Activated T-cell treated with anti-CD3 and anti-CD28 coated beads for 24 hours (primary cell): ENCODE measurements at places on chromosomes 13 and 19.

DNA sequence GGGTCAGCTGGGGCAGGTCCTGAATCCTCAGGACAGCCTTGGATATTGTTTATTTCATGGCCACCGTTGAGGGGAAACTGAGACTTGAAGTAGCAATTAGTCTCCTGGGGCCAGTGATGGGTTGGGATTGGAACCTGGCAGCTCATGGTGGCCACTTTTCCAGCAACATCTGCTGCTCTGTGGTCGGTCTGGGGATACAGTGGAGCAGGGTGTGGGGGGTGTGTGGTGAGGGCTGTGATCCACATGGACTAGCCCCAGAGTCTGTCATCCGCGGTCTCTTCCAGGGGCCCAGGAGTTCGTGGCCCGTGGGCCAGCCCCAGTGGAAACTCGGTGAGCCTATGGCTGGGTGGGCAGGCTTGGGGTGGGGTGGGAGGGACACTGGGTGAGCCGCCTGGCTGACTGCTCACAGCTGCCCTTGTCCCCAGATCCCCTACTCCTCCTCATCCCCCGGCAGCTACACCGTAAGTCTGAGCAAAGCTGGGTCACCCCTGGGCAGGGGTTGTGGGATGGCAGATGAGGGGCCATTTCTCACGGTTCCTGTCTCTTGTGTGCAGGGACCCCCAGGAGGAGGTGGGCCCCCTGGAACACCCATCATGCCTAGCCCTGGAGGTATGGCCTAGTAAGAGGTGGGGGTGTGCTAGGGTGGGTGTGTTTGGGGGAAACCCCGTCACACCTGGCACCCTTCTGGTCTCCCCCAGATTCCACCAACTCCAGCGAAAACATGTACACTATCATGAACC lies 5.5 kb downstream of the ISYNA1 start:
- no peak for DNase-seq

GRCh38 chr19:6069268-6069791 lies 41.0 kb downstream of the RFX2 start:
- no peak for DNase-seq

DNA sequence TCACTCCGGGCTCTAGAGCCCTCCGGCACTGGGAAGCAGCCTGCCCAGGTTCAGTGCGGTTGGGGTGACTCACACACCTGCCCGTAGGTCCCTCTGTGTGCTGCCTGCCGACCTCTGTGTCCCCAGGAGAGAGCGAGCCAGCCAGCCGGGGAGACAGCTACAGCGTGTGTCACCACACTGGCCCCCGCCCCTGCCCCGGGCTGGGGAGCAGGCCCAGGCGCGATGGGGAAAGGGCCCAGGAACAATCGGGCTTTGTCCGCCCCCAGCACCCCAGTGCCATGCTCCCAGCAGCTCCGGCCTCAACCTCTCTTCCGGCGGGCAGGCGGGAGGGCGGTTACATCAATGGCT lies at the start of gene KLK6:
TSS of gene KLK6 (minus strand) at position 179 of the 348 bp plus-strand sequence. CDS start 1,487 bp downstream, outside the sequence.
- no peak for DNase-seq

- no peak for DNase-seq
Measured at GRCh38 chr13:82749551-82749950, 1132.7 kb downstream of the SLITRK1 start.

- DNase-seq, result no peak
Measured at GRCh38 chr13:77544758-77545338, 9.3 kb downstream of the SCEL start.

DNA sequence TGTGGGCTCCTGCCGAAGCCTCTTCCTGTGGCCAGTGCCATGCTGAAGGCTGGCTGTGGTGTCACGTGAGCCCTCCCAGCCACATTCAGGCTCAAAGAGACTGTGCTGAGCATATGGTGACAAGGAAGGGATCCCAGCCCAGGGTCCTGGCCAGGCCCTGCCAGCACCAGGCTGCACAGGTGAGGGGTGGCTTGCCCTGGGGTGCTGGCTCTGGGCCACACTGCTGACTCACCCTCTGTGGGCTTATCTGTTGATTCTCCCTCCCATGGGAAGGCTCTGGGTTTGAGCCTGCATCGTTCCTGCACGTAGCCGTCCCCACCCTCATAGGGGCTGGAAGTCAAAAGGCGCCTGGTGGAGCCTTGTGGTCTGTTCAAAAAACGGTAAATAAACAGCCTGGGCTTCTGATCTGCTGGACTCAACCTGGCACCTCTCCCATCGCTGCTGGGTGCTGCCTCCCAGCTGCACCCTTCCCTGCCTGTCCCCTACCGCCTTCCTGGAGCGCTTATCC lies 31.1 kb downstream of the DNM2 start:
- DNase-seq, result no peak

- DNase-seq, result no peak
Measured at GRCh38 chr13:32989290-32989667, 26.9 kb upstream of the KL start.

DNA sequence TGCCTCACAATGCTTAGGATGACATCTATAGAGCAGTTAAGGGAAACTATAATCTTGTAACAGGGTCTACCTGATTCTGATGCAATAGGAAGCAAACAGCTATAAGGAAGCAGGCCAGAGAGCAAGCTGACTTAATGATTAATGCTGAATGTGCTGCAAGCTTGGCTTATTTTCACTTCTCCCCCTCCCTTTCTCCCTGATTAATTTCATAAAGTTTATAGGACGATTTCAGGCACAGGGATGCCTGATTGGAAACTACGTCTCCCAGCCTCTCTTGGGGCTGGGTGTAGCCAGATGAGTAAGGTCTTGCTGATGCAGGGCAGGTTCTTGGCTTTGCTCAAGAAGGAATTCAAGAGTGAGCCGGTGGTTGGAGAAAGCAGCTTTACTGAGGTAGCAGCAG lies 82.8 kb upstream of the MRI1 start:
- DNase-seq, result no peak

DNA sequence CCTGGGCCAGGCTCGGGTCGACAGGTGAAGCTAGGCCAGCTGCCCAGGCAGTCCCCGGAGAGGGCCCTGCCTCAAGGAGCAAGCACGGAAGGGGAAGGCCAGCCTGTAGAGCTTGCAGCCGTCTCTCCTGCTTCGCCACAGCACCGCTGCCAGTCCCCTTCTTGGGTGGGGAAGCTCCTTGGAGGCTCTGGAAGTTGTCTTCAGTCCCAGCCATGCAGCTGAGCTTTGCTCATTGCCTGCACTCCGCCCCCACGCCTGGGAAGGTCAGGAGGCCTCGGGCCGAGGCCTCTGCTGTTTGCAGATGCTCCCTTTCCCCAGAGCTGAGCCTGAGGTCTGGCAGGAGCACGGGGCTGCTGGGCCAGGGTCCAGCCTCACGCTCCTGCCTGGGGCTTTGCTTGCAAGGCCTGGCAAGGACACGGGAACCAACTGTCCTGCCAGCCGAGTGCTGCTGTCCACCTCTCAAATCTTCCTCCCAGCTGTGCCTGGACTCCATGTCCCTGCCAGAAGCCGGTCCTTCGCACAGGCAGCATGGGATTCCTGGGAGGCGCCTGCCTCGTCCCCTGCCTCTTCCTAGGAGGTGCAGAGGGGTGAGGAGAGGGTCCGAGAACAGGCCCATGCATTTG lies 13.3 kb downstream of the PLEKHF1 start:
- no peak for DNase-seq

DNA sequence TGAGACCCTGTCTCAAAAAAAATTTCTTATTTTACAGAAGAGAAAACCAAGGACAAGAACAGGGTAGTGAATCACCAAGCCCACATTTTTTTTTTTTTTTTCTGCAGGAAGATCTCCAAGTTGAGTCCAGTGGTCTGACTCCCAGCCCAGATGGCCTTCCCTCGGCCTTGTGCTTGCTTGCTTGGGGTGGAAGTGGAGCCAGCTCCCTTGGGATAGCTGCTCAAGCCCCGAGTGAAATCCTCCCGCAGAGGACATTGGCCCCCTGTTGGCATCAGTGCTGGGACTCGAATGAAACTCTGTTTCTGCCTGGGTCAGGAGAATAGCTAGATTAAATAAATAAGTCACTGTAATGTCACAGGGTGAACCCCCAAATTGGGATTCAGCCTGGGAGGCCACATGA lies 9.4 kb upstream of the NUP62 start:
- no peak for DNase-seq

GRCh38 chr19:48158210-48158790 lies 11.8 kb downstream of the LIG1 start:
- no peak for DNase-seq
